Ovary (tissue), 10 donors: ENCODE measurements at places on chromosomes 2 and 18.

DNA sequence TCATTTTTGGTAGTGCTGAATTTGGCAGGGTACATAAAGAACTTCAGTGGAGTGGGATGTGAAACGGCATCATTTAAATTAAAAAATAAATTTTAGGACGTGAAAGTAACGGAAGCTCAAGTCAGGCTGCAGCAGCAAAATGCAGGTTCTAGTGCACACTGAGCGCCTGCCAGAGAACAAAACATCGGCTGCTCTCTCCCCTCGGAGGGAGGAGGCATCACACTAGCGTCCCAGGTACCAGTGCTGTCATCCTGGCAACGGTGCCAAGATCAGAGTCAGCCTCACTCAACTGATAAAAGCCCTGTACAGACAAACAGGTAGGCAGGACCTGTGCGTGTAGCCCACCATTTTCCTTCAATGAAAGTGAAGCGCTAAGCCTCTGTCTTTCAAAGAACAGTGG lies 261.5 kb downstream of the PTGR3 start:
- no peak for DNase-seq

DNA sequence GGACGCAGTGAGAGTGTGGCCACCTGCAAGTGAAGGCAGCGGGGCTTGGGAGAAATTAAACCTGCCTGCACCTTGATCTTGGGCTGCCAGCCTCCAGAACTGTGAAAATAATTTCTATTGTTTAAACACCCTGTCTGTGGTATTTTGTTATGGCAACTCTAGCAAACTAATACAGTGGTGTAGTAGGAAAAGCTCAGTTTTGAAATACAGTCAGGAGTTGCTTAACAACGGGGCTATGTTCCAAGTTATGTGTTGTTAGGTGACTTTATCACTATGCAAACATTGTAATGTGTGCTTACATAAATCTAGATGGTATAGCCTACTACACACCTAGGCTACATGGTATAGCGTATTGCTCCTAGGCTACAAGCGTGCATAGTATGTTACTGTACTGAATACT lies 93.4 kb upstream of the FN1 start:
- no peak for DNase-seq

DNA sequence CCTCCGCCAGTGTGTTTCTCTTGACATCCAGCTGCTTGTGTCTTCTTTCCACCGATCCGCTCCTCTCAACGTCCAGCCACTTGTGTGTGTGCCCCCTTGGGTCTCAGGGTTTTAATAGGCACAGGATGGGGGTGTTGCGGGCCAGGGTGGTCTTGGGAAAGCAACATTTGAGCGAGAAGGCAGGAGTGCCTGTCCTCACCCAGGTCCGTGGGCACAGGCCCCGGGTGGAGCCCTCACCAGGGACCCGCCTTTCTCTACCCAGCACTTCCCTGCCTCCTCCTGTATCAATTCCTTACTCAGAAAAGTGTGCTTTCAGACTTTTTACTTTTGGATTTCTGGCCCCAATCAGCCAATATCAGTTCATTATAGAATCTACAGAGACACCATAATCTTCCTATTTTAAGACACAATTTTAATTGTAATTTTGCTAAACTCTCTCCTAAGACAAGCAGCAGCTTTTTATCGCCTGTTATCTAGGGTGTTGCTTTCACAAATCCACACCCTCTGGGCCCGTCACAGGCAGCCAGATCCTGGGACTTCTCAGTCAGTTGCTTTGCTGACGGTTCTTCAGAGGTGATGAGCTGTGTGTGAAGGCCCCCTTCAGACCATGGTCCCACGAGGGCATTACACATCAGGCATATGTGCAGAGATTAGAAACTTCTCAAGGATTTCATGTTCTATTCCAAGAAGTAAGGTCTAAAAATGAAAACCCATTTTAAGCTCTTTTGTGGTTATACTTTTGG lies 96.0 kb upstream of the FHL2 start:
- DNase-seq = no peak

DNA sequence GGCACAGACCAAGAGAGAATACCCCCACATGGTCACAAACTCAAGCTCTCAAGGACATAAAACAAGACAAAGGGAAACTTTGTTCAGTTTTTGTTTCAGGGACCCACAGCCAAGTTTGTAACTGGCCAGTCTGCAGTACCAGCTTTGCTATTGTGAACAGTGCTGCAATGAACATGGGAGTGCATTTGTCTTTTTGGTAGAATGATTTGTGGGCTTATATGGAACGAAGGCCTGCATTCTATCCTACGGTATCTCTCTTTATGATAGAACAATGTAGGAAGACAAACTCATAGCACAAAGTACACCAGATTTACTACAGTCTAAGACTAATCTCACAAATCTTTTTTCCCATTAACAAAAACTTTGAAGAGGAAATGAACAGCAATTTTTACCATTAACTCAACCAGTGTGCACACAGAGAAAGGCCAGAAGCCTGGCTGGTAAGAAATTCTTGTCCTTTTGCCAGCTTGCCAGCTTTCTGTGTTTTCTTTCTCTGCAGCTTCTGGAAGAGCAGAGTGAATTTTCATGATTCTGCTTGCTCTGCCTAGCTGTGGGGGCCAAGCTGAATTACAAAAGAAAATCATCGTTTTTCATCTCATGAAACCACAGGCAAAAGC lies 37.1 kb upstream of the FEZ2 start:
- DNase-seq = no peak

DNA sequence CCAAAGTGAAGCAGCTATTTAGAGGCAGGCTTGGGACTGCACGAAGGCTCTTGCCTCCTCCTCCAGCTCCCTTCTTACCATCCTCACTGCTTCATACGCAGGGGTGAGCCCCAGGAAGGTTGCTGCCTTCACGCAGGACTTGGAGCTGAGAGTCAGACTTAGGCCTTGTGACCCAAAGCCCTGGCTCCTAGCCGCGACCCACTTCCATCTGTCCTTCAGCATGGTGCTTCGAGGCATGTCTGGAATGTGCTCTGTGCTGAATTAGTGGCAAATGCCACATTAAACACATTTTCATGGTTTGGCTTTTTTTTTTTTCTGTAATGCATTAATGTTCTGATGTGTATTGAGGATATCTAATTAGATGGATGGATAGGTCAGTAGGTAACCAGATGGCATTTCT lies 37.5 kb downstream of the ITGB1BP1 start:
- DNase-seq = no peak

DNA sequence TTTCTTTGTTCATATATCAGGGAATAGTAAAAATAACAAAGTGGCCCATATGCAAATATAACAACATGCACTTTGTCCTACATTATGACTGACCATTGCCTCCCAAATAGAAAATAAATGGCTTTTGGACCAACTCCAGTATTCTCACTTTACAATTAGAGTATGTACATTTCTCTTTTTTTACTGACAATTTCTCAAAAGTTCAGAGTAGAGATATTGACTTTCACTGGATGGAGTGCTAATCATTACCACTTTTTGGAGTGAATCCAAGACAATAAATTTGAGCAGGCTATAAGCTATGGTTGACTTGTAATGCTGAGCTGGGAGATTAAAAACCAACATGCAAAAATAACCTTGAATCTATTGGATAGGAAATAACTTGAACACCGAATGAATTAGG lies 987.4 kb downstream of the SUCLG1 start:
- DNase-seq = no peak

DNA sequence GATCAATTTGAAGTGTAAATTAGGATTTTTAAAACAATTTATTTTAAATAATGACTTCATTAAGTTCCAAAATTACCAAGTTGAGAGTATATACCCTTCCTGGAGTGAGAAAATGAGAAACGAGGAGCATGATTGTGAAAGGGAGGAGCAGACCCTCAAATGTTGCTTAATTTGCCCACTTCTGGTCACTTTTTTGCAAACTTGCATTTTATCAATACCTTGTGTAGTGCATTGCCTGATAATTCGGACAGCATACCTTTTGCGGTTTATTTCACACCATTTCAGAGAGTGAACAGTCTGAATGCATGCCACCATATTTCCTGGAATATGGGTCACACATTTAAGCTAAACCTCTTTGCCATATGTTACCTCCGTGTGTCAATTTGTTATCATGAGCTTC lies 669.7 kb downstream of the RNF144A start:
- DNase-seq = no peak

DNA sequence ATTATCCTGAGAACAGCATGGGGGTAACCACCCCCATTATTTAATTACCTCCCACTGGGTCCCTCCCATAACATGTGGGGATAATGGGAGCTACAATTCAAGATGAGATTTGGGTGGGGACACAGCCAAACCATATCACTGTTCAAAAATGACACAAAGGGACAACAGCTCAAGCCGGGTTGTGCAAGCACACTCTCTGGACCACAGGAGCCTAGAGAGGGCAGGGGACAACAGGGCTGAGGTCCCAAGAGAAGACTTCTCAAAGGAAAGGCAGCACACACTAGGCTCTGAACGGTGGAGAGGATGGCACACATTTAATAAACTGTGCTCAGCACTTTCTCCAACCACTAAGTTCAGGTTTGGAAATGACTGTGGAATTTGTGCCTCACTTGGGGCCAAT lies 122.1 kb upstream of the PKDCC start:
- no peak for DNase-seq

DNA sequence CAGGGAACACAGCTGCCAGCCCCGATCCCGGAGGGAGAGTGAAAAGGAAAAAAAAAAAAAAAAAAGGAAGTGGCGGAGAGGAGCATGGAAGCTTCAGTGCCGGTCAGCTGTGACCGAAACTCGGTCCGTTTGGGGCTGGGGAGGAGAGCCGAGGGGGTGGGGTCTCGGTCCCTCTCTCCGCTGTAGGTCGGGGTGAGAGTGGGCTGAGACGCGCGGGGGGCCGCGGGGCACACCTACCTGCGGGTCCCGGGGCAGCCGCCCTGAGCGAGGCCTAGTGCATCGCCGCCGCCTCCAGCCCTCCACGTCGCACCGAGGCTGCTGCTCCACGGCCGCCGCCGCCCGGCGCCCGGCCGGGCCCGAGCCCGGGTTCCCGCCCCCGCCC lies 536 bp downstream of the VPS54 start:
- peak; percentile 52 for DNase-seq

- DNase-seq = no peak
Measured at GRCh38 chr18:69217196-69218000, 183.3 kb upstream of the DOK6 start.

DNA sequence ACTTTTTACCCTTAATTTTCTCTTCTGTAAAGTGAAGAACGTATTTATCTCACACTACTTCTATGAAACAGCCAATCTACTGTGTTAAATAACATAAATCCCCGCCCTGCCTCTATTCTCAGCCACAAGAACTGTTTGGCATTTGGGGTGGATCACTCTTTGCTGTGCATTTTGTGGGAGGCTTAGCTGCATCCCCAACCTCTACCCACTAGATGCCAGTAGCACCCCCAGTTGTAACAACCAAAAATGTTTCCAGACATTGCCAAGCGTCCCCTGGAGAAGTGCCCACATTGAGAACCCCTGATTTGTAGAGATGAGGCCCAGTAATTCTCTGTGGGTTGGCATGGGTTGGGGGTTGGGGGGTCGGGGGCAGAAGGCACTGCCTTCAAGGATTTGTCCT lies 94.7 kb upstream of the BOD1L2 start:
- DNase-seq = no peak

DNA sequence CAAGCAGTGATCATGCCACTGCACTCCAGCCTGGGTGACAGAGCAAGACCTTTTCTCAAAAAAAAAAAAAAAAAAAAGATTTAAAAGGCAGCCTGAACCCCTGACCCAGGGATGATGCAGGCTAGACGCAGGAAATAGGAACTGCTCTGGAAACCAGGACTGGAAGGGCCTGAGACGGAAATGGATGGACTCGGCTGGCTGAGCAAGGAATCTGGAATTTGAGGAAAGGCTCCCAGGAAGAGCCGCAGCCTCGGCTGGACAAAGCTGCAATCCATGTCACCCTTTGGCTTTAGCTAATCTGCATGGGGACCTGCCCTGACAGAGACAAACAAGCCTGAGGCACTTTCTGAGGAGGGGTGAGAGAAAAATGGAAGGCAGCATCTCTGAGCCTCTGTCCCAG lies 55.0 kb upstream of the DAPL1 start:
- no peak for DNase-seq

DNA sequence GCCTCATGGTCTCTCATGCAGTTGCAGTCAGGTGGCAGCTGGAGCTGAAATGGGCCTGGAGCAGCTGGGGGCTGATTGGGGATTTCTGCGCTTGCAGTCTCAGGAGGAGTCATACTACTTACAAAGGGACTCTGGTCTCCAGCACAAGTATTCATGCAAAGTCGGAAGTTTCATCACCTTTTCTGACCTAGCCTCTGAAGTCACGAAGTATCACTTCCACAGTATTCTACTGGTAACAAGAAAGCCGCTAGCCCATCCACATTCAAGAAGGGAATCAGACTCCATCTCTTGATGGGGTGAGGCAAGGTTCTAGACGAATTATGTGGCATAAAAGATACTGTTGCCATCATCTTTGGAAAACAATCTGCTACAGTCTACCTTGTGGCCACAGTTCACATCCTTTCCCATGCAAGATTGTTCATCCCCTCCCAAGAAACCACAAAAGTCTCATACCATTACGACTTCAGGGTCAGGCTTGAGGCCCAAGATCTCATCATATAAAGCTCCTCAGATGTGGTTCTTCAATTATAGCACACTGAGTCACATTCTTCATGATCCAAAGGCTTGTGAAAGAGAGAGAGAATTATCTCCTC lies 95.3 kb downstream of the SMC6 start:
- DNase-seq = no peak

DNA sequence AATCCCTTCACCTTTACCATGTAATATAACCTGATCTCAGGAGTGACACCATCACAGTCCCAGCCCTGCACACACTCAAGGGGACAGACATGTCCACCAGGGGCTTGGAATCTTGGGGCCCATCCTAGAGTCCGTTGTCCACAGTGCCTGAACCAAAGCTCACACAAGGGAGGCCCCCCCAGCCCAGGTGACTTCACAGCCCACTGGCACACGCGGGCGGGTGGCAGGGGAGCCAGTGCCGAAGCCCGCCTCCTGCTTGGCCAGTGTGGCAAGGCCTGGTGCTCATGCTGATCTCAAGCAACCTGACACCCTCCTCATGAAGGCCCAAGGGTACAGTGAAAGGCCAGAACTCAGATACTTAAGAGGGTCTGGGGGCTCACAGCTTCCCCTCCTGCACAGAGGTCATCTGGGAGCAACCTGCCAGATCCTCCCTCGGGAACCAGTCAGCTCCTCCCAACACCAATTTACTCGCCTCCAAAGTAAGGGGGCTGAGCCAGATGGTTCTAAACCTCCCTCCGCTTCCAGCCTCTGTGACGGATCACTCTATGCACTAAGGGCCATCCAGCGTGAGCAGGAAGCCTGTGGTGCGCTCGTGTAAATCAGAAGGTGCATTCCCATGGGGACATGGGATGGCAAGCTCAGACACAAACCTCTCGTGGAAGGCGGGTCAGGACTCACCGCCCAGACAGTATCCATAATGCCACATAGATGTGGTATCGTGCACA lies 3.2 kb upstream of the RAB17 start:
- DNase-seq = no peak
